ENCODE measurements at places on chromosomes 11 and 22.

GRCh38 chr11:70633610-70634009 is 235.3 kb downstream of the CTTN start:
- DNase-seq: no peak

GRCh38 chr11:108960501-108960900 is 295.6 kb downstream of the DDX10 start:
- no peak for DNase-seq

DNA sequence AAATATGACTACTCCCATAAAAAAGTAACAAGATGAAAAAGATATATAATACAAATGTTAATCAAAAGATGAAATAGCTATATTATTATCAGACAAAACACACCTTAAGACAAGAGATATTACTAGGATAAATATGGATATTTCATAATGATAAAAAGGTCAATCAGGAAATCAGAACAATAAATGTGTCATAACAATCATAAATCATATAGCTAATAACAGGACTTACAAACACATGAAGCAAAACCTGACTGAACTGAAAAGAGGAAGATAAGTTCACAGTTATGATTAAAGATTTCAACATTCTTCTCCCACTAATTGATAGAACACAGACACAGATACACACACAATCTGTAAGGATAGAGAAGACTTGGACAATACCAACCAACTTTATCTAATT is 47.2 kb downstream of the EIF3M start:
- no peak for DNase-seq

DNA sequence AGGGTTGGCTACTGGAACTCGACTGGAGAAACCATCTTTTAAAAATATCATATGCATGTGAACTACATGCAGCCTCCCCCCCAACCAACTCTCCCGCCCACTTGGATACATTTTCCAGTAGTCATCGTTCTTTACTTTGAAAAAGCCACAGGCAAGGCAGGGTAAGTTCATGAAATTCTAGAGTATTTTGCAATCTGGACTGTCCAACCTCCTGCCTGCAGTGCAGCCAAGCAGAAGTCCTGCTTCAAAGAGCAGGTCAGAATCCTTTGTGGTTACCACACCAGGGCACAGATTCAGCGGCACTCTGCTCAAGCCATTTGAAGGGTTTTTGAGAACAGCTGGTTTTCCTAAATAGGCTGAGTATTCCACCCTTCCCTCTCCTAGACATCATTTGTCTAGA is 12.1 kb downstream of the ELF5 start:
- no peak for DNase-seq

DNA sequence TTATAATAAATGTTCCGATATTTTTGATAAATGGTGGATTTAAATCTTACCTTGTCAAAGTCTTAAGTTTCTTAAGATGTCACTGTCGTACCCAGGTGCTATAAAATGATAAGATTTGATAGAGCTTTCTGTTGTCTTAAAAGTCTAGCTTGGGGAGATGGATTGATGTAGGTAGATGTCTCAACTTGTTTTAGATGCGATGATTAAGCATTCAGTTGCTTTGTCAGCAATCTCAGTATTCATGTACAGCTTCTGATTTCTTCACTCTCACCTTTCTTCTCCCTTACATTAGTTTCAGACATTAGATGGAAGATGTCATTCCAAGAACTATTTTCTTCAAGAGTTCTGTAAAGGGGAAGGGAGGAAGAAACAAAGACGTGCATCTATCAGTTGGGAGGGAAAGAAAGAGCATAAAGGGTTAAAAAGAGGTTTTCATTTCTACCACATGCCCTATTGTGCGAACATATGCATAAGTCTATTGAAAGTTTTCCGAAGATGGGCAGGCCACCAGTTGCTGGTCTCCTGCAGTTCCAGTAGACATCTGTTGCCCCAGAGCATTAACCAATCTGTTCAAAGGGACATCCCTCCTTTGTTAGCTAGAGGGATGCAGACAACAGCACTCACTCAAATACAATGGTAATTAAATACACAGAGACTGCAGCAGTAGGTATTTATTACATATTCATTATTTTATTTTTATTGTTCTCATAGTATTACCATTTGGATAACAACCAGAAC is 38.4 kb downstream of the ZC3H12C start:
- DNase-seq: no peak

GRCh38 chr22:26669060-26669481 is 11.7 kb downstream of the MIAT start:
- no peak for DNase-seq

DNA sequence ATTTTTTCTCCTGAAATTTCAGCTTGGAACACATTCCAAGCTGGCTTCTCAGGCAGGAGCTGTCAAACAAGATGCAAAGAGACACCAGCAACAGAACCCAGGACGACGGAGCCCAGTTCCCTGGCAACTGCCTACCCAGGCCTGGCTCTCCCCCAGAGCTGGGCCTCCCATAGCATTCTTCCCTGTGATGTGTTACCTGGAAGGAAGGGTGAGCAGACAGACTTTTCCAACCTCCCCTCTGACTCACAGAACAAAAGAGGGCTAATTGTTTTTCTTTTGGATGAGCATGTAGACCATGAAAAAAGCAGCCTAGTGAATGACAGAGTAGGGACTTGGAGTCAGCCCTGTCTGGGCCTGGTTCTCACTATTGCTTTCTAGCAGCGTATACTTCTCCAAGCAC is 55.3 kb upstream of the BMAL1 start:
- no peak for DNase-seq

DNA sequence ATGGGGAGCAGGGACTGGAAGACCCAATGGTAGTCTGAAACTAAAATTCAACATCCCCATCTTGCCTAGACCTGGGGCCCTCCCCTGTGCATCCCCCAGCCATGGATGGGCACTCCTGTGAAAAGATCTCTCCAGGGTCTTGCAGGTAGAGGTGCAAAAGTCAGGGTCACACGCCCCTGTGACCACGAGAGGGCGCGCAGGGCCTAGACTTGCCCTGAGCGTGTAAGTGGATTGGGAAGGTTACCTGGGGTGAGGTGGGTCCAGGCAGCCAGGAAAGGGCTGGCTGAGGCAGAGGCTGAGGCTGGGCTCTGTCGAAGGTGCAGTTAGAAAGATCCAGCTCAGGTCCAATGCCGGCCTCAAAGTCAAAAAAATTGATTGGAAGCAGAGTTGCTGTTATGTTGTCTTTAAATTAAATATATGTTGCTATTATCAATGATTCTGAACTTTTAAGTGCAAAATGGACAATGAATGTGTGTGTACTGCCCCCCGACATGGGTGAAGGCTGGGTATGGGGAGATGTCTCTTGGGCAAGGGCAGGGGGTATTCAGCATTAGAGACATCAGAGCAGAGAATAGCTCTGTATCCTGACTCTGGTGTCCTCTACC is 4.8 kb upstream of the POU2F3 start:
- DNase-seq: peak; percentile 26

- no peak for DNase-seq
These were observed 5.2 kb downstream of the UPB1 start for GRCh38 chr22:24500277-24500820.

DNA sequence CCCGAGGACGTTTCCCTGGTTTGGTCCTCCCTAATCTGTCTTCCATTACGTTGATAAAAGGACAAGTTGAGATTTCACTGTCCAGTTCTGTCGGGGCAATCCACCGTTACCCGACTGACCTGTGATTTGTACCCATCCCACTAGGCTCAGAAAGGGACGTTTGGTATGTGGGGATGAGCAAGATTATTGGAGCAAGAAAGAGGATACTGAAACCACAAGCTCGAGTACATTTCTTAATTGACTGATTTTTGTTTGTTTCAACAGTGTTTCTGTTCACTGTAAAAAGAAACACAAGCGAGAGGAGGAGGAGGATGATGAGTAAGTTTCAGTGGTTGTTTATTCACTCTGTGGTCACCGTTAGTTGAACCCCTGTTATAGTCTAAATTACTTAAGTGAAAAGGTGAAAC is 969 bp downstream of the CCDC117 start:
- peak; percentile 17 for DNase-seq

DNA sequence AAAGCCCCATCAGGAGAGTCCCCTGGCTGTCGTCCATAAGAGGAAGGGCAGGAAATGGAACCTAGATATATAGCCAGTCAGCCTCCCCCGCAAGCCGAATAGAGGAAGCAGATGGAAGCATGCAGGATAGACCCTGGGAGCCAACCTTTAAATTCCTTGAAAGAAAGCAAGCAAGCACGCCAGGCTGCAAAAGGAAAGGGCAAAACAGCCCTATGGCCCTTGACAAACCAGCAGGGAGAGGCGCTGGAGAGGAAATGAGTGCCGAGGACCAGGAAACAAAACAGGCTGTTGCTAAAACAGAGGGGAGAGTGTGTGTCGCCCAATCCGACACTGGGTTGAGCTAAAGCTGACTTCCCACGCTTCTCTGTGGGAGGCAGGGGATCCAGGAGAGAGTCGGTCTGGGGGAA is 203.5 kb upstream of the MTNR1B start:
- no peak for DNase-seq

DNA sequence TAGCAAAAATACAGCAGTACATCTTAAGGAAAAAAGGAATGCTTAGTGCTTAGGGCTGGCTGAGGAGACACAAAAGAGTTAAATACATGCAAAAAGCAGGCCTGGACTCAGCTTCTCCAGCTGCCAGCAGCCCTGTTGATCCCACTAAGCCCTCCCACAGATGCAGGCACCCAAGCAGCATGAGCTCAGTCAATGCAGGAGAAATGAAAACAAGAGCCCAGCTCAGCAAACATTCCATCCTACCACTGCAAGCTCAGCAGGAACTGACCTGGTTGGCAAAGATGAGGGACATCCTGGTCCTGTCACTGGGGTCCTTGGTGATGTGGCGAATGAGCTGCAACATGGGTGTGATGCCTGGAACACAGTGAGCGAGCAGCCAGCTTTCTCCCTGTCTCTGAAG is 5.8 kb downstream of the CYB5R2 start:
- DNase-seq: no peak

- DNase-seq: no peak
These were observed 355.3 kb upstream of the CCDC90B start for GRCh38 chr11:83641511-83641910.

DNA sequence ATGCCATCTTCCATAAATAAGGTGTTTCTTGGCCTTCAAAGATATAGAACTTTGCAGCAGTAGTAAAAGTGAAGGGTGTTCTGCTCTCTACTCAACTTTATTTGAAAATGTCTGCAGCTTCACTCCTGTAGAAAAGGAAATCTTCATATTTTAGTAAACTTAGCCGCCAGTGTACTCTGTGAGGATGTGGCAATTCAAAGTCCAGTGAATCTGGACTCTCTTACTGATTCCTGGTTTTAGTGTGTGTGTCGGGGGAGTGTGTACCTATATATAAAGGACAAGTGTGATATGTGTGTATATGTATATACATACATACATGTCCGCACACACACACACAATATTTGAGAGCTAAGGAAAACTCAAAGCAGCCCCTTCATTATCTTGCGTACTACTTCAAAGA is 134.3 kb upstream of the LDLRAD3 start:
- no peak for DNase-seq

- DNase-seq: no peak
These were observed 17.9 kb upstream of the SESN3 start for GRCh38 chr11:95248666-95249467.

GRCh38 chr11:134488913-134489312 is 76.9 kb upstream of the B3GAT1 start:
- no peak for DNase-seq

- no peak for DNase-seq
These were observed 42.4 kb downstream of the IL10RA start for GRCh38 chr11:118028626-118029025.

All from activated CD4-positive, alpha-beta T cell treated with anti-CD3 and anti-CD28 coated beads, Interleukin-2, amount 50 U/mL, for 24 hours (primary cell).